Right ventricle myocardium inferior (tissue), 1 donor: ENCODE measurements at places on chromosomes 6 and 20. TPM values are rescaled to one million over a fixed set of nuclear protein-coding genes. Genes with fewer than 3 reads are reported as not detected.

DNA sequence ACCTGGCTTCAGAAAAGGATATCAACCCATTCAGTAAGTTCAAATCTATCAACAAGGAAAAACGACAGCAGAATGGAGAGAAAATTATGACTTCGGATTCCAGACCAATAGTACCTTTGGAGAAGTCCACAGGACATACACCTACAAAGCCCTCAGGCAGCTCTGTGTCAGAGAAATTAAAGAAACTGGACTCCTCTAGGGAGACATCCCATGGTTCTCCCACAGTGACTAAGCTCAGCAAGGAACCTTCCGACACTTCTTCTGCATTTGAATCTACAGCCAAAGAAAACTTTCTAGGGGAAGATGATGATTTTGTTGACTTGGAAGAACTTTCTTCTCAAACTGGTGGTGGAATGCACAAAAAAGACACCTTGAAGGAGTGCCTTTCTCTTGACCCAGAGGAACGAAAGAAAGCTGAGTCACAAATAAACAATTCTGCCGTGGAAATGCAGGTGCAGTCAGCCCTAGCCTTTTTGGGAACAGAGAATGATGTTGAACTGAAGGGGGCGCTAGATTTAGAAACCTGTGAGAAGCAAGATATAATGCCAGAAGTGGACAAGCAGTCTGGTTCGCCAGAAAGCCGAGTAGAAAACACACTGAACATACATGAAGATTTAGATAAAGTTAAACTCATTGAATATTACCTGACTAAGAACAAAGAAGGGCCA, 67.4 kb upstream of the HINT3 start:
- no peak for DNase-seq

DNA sequence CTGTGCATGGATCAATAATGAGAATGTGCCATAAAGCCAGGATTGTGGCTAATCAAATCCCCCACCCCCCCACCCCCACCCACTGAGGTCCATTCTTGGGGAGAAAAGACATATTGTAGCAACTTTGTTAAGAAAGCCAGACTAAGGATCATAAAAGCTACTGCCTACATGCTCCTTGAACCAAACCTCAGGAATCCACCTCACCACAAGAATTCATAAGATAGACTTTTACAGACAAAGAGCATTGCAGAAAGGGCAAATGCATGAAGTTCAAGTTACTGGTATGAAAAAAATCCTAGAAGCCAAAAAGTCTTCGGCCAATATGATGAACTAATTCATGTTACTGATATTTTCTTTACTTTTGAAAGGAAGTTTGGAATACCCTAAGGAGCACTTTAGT, 187.9 kb upstream of the ARID1B start:
- DNase-seq = no peak

- no peak for DNase-seq
These were observed 97.2 kb upstream of the HDAC2 start for GRCh38 chr6:114068116-114068515.

DNA sequence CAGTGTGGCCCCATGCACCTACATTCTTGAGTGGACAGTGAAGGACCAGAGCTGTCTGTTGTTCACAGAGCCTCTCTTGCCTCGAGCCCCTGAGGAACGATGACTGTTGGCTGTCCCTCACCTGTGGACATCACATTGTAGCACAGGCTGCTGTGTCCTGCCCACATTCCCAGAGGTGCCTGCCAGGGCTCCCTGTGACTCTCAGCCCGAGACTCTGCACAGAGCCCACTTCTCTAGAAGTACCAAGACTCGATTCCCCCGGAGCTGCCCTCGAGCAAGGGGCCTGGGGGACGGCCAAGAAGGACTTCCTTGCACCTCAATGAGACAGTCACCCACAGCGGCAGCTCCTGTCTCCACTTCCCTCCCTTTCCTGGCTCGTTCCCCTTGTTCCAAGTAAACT, 28.6 kb upstream of the DLGAP4 start:
- no peak for DNase-seq

GRCh38 chr6:103516336-103516735, 1343.4 kb downstream of the HACE1 start:
- DNase-seq = no peak

- DNase-seq = no peak
These were observed 417 bp downstream of the VAPB start for GRCh38 chr20:58389324-58389967.

GRCh38 chr6:15391500-15391899, 145.6 kb downstream of the JARID2 start:
- DNase-seq = no peak

DNA sequence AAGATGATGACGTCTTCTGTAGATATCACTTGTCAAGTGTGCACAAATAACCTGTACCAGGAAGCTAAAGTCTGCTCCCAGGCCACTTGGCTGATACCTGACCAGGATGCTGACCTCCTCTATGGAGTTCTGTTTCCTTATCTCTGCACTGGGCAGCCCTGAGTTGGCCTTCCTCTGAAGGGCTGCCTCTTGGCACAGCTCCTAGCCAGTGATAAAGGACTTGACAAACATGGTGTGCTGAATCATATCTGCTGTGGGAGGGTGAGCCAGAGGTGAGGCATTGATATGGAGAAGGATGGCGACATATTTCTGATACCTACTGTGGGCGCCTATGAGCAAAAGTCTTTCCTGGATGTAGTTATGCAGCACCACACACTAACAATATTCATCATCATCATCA, 32.8 kb upstream of the FOXA2 start:
- no peak for DNase-seq

GRCh38 chr20:55079917-55080316, 604.5 kb downstream of the DOK5 start:
- no peak for DNase-seq

- DNase-seq = peak; percentile 50
These were observed 48.2 kb downstream of the FRK start for GRCh38 chr6:116012471-116012949.

GRCh38 chr6:125124049-125124669, 29.4 kb upstream of the TPD52L1 start:
- DNase-seq = no peak

DNA sequence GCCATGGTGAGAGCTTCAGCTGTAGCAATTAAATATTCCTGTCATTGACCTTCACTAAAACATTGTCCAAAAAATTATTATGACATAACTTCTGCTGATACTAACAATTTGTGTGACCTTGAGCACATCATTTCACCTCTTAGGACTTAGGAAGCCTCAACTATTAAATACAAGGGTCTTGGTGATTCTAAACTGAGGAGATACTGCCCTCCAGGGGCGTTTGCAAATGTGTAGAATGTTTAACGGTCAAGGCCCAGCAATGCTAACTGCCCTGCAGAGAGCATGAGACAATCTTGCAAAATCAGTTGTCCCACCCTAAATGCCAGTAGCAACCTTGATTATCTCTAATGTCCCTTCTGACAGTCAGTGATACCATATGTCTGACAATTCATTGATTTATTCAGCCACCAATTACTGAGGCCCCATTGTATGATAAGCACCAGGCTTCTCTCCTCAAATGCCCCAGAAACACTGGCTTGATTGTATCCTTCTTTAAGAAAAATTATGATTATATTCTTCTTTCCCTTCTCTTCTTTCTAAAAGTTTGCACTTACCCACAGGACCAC, 284.1 kb upstream of the PLN start:
- no peak for DNase-seq

DNA sequence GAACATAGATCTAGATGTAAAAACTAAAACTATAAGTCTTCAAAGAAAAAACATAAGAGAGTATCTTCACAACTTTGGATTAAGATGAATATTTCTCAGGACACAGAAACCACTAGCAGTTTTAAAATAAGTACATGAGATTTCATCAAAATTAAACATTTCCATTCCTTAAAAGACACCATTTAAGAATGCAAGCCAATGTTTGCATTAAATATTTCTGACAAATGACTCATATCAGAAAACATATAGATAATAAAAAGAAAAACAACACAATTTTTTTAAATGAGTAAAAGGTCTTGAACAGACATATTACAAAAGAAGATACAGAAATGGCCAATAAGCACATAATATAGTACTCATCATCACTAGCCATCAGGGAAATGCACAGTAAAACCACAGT, 59.7 kb downstream of the COL21A1 start:
- no peak for DNase-seq

- DNase-seq = no peak
These were observed 61.5 kb upstream of the FKBP1C start for GRCh38 chr6:63149730-63150129.

DNA sequence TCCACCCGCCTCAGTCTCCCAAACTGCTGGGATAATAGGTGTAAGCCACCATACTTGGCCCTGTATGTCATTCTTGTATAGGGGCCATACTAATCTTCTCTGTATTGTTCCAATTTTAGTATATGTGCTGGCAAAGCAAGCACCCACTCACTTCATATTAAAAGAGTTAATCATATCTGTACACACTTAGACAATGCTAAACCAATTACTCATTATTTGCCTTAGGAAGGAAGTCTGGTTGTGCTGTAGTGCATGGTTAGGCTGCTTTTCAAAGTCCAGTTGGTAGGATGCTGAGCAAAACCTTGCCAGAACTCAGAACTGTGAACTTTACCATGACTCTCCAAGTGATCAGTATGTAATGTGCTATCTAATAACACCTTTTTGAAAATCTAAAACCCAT, 88.6 kb downstream of the LIN28B start:
- DNase-seq = no peak

DNA sequence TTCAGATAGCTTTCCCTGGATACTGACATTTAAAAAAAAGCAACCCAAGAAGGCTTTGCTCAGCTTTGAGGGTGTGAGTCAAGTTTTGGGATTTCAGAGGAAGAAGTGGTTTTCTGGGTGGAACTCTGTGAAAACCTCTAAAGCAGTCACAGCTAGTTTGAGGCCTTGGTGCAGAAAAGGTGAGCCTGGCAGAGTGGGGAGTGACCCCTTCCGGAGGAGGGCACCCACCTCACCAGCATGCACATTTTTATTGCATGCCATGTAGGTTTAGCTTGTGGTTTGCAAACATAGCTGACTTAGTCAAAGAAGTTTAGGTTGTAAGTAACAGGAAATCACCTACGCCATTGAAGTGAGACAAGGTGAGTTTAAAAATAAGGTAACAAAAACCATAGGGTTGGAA, 146.8 kb upstream of the PMEPA1 start:
- DNase-seq = no peak

GRCh38 chr6:29917857-29918256, 24.5 kb upstream of the HLA-A start:
- no peak for DNase-seq

DNA sequence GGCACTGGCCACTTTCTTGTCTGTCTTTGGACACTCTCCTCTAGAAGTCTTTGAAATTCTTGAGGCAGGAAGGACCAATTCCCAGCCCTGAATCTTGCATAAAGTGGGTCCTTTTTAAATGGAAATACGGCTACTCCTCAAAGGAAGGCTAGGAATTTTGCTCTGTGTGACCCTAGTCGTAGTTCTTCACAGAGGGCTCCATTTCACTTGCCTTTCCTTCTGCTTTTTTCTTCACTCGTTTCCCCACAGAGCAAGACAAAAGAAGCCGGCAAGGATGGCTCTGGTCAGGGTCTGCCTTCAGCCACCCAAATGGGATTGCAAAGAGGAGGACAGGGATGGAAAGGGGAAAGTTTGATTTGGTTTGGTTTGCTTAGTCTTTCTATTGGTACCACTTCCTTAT, 25.8 kb downstream of the HLA-E start:
- no peak for DNase-seq

DNA sequence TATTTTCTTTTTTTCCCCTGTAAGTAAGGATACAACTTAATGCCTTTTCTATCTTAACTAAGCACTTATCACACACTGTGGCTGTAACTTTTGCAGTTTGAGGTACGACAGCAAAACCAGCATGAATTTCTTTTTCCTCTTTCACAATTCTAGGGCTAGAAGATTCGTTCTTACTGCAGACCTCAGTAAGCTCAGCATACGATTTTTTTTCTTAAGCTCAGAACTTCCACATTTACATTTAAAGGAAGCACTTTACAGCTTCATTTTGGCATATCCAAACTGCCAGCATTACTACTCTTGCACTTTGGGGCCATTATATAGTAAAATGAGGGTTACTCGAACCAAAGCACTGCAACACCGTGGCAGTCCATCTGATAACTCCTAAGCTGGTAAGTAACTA, 889 bp upstream of the CHMP4B start:
- DNase-seq = no peak

DNA sequence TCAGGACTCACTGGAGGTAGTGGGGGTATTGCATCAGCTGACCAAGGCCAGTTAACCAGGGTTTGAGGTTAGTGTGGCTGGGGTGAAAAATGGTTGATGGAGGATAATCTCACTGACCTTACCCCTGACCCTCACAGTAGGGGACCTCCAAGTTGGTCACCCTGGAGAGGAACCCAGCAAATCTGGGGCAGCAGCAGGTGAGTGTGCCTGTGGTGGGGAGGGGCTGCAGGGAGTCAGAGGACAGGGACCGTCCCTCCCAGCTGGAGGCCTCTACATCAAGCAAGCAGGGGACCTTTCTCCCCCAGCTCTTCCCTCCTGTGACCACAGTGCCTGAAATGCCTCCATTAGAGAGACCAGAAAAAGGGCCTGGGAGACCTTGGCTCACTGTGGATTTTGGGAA, 49.1 kb upstream of the ZNF337 start:
- DNase-seq = no peak

DNA sequence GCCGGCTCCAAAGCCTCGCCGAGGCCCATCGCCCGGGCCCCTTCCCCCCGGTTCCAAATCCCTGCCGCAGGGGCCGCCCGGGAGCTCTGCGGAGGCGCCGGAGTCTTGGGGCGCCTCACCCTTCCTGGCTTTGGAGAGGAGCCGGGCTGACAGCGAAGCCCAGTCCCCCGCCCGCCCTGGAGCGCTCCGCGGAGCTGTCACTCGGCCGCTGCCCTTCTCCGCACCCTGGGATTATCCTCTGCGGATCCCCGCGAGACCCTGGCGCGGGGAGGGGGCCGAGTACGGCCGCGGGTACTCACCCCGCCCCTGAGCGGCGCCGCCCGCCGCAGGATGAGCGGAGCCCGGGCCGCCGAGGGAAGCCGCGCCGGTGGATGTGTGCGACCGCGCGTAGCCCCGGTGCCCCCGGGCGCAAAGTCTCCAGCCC, 343 bp downstream of the SNAP91 start:
- no peak for DNase-seq

DNA sequence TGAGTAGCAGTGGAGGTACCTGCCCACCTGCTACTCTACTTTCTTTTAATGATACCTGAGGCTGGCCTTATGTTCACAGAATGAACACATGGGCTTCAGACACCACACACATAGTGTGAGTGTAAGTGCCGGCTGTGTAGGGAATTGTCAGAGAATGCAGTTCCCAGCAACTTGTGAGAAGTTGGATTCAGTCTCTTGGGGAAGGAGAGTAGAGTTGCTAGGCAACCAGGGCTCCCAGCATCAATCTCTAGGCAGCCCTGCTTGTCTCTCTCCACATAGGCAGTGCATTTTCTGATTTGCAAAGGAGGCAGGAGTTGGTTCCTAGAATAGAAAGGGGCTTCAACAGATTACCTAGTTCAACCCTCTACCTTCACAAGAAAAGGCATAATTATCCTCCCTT, 74.1 kb downstream of the BFSP1 start:
- no peak for DNase-seq

GRCh38 chr6:15400572-15401004, 154.7 kb downstream of the JARID2 start:
- peak; percentile 88 for DNase-seq

The MEP1A gene
- not detected for total RNA-seq

The ULBP1 gene
- 0.30 TPM for total RNA-seq

The ZNF133 gene
- 7.6 TPM for total RNA-seq

The MMP24 gene
- 0.35 TPM for total RNA-seq

The TCP11 gene
- total RNA-seq = not detected

The ZC2HC1B gene
- not detected for total RNA-seq

The PBOV1 gene
- total RNA-seq = not detected

The EPPIN gene
- not detected for total RNA-seq

The CST7 gene
- 1.4 TPM for total RNA-seq

The TNNC2 gene
- total RNA-seq = not detected

The CRISP3 gene
- not detected for total RNA-seq

The ARG1 gene
- total RNA-seq = 0.35 TPM

The VGLL2 gene
- not detected for total RNA-seq

The SYCP2 gene
- total RNA-seq = 1.4 TPM
